ENCODE measurements at places on chromosomes 5 and 9.
A peak's percentile ranks its signal among the peaks of the same experiment; 100 is the strongest.

DNA sequence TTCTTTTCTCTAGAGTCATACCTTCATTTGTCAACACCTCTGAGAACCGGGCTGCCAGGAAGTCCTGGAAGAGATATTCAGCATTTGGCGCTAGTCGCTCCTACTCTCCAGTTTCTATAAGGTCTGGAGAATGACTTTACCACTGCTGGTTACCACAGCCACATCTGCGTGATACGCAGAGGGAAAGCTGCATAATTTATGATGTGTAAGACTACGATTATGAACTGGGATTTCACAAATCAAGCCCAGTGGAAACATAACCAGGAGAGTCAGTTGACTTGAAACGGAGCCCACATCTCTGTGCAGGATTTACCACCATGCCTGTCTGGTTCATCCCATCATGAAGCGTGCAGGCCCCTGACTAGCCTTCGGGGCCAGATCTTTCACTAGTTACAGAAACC lies 72.6 kb downstream of the FGF1 start:
- peak; percentile 80 for DNase-seq

DNA sequence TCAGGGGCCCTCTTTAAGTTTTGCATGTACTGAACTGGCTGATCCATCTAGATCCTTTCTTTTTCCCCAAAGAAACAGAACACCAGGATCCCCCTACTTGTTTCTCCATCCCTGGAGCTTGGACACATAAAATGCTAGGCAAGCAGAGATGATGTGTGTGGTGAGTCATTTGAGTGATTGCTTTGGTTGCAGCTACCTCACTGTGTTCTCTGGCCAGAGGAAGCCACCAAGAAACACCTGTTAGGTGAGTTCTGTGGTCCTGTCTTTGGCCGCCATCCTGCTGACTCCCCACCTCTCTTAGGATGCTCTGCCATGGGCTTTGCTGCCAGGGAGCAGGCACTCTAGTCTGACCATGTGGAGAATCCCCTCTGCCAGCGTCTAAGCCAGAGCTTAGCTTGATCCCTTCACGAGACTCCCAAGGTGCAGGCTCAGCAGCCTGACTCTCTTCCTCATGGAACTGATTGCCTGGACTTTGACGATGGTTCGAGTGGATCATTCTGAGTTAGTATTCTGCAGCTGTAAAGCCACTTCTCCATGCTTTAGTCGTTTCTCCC lies 27.3 kb upstream of the DENND1A start:
- DNase-seq = no peak

DNA sequence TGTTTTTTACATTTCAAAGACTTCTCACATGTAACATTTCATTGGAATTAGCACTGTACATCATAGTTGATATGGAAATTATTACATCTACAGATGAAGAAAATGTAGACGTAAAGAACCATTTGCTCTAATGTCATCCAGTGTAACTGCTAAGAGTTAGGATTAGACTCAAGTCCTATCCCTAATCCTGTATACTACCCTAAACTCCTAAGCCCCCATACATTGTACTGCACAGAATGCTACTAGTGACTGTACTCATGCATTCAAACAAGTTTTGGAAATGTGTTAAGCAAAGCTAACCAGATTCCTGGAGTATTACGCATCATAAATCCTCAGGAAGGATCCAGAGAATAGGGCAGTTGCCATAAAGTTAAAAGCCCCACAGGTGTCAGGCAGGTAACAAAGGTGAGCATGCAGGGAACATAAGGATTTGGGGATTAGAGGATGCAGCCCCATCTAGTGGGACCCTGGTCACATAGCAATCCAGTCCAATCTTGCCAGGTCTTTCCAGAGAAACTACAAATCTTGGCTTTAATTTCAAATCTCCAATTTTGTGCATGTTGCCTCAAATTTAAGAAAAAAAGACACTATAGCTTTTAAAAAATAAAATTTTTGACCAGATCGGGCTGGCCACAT lies 32.0 kb downstream of the HAVCR1 start:
- DNase-seq = no peak

- DNase-seq = no peak
These were observed 426 bp downstream of the FAM114A2 start for GRCh38 chr5:154038261-154038706.

- DNase-seq = no peak
These were observed 376.9 kb upstream of the IRX4 start for GRCh38 chr5:2259494-2260107.

GRCh38 chr9:104074876-104075275 lies 19.2 kb upstream of the SMC2 start:
- DNase-seq = peak; percentile 87

DNA sequence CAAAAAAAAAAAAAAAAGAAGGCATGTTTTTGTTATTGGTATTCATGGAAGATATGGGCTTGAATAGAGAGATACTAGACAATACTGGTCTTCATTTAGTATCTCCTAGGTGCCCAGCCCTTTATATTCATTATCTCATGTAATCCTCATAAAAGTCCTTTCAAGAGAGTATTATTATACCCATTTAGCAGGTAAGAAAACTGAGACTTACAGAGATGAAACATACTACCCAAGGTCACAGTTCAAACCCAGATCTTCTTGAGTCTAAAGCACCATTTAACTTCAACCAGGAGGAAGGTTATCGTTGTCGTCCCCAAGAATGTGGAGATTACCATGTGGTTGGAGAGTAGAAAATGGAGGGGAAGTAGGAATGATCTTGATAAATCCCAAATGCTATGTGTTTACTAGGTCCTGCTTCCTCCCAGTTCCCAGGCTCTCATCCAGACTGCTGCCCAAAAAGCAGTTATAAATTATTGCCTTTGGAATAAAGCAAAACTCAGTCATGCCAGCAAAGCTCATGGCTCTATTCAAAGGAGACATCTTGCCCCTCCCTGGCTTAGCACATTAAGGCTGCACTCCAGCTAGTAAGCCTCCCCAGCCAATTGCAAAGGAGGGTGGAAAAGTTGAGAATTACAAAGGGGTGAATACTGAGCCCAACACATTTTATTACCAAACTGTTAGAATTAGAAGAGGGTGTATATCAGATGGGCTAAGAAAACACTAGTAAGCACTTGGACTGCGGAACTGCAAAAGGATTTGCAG lies 163.9 kb downstream of the PIK3R1 start:
- DNase-seq = peak; percentile 7

- DNase-seq = peak; percentile 24
These were observed 237.8 kb downstream of the PAPPA start for GRCh38 chr9:116391306-116391900.

DNA sequence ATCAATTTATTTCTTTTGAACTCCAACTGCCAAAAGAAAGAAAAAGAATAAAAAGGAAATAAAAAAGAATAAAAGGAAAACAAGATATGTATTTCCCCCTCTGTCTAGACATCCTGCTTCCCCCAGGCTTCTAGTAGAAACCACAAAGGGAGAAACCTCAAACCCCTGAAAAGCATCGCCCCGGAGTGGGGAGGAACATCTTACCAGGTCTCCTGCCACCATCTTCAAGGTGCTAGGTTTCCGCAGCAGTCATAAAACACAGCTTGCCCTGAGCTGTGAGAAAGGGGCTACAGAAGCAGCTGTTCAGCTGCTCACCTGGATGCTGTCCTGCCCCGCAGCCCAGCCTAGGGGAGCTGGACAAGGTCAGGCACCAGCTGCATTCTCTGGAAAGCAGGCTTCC lies 487.7 kb downstream of the GADD45G start:
- DNase-seq = no peak

DNA sequence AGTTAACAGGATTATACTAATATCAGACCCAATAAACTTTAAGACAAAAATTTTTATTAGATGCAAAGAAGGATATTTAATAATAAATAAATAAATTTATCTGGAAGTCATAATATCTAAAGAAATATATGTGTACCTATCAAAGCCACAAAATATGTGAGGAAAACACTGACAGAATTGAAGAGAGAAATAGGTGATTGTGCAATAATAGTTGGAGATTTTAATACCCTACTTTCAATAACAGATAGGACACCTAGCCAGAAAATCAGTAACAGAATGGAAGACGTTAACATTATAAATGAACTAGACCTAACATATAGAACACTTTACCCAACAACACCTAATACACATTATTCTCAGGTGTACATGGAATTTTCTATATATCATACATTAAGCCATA lies 541.4 kb upstream of the SMC2 start:
- no peak for DNase-seq

DNA sequence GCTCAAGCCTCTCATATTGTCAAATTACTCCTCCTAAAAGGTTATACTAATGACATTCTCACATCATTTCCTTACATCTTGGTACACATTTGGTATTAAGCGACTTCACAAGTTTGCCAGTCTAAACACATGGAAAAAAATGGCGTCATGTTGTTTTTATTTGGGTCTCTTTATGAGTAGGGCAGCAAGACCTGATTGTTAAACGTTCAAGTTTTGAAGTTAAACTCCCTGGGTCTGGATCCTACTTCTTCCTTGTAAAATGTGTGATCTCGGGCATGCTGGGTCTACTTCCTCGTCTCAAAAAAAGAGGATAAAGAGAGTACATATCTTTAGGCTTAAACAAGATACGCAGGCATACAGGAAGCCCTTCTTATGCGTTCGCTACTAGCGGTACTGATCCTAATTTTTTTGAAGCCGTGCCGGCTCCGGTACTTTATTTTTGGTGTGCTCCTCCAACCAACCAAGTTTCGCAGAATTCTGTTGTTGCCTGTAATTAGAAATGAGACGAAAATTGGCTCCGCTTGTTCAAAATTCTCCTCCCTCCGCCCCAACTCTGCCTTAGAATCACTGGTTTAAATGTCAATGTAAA lies 596 bp upstream of the CDC37L1 start:
- peak; percentile 35 for DNase-seq

- no peak for DNase-seq
These were observed 311.4 kb downstream of the TLE1 start for GRCh38 chr9:81377921-81378320.

- DNase-seq = no peak
These were observed 560.0 kb downstream of the BRINP1 start for GRCh38 chr9:118809160-118809625.

DNA sequence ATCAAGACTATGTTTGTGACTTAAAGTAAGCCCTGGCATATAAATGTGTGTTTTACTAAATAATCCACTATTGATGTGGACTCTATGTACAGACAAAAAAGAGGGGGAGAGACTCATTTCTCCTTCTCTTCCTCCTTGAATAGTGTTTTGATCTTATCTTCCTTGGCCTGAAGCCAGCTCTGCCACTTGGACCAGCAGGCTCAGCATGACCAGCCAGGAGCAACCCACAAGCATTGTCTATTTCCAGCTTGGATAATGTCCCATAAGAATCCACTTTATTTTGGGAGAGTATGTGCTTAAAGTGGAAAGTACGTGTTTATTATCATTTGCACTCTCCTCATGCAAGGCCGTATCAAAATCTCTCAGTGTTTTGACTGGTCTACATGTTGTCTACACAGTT lies 23.8 kb upstream of the SLC46A2 start:
- no peak for DNase-seq

DNA sequence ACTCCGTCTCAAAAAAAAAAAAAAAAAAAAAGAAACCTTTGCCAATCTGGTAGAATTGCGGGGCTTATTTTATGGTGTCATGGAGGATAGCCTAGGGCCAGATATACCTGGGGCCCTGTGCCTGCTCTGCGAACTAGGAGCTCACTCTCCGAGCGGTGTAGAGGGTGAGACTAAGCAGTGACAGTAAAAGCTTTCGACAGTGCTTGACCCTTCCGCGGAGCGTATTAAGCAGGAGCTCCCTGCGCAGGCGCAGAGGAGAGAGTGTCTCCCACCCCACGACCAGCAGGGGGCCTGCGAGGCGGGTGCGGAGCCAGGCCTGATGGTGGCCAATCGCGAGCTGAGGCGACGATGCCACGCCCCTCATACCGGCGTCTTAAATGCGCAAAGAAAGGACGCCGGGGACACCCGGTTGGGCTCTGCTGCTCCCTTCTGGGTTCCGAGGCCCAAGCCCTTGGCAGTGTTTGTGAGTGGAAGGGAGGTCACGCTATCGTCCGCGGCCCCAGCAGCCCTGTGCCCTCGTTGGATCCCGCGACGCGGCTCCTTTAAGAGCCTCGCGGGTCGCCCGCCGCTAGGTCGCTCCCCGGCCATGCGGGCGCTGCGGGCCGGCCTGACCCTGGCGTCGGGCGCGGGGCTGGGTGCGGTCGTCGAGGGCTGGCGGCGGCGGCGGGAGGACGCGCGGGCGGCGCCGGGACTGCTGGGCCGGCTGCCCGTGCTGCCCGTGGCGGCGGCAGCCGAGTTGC lies at the start of gene ENDOG:
Gene ENDOG (plus strand): TSS at position 402 of the 740 bp plus-strand sequence. CDS start 185 bp downstream, at position 587.
- peak; percentile 91 for DNase-seq

DNA sequence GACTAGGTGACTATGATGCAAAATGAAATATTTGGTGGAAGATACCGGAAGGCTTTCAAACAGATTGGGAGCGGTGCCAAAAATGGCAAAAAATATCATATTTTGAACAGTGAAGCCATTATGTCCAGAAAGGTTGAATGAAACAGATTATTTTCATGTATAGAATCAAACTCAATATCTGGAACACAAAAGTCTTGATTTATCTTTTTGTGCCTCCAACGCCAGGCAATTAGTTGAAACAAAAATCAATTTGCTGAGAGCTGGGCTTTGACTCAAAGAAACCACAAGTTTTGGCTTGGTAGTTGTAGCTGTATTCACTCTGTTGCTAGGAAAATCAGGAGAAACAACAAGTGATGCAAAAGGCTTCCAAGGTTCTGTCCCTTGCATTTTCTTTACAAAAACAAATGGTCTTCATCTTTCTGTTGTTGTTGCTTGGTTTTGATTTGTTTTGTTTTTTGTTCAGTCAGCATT lies 421.7 kb upstream of the TYRP1 start:
- no peak for DNase-seq

DNA sequence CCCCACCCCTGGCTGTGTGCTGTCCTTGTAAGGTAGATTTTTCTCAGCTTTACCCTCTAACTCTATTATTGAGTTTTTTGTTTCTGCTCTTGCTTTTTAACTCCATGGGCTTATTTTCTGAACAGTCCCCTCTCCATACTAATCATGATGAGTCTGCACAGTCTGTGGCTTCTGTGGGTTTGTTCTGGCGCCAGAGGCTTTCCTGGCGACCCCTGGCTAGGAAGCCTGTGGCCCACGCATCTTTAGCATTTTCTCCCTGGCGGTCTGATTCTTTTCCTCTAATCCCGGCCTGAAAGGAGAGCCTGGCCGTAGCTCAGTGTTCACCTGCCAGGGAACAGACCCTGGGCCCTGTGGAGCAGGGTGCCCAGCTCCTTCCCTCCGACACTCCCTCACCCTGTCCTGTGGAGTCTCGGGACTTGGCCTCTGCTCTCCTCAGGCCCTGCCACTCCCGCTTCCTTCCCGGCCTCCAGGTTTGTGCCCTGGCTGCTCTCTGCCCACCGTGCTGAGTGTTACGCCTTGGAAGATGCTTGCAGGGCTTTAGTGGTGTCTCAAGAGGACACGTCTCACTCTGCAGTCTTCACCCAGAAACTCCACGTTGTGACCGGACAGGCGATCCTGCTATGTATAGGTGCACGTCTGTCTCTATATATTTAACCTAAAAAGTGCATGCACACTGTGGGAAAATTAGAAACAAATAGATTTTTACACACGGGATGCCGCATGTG lies 31.7 kb upstream of the LRRC14B start:
- peak; percentile 47 for DNase-seq

- no peak for DNase-seq
These were observed 18.8 kb upstream of the OR2S2 start for GRCh38 chr9:35976726-35977125.

Measured in fibroblast of lung (primary cell).